ENCODE measurements at places on chromosomes 7 and 10. TPM values are rescaled to one million over a fixed set of nuclear protein-coding genes. Genes with fewer than 3 reads are reported as not detected.

PRPS1L1 gene
- not detected for total RNA-seq

MRLN gene
- total RNA-seq = not detected

TBXAS1 gene
- total RNA-seq = 1.2 TPM

HGF gene
- 80.7 TPM for total RNA-seq

FAM25A gene
- total RNA-seq = not detected

SP8 gene
- not detected for total RNA-seq

HKDC1 gene
- total RNA-seq = under 0.01 TPM

AMZ1 gene
- total RNA-seq = 1.3 TPM

CFAP46 gene
- total RNA-seq = 1.5 TPM

DNAH11 gene
- total RNA-seq = under 0.01 TPM

LRRC18 gene
- under 0.01 TPM for total RNA-seq

VSTM2A gene
- not detected for total RNA-seq

CYP2C9 gene
- total RNA-seq = not detected

CPED1 gene
- 122 TPM for total RNA-seq

VGF gene
- 0.87 TPM for total RNA-seq

DOCK4 gene
- total RNA-seq = 29.5 TPM

CLIP2 gene
- total RNA-seq = 120 TPM

ZNF425 gene
- 7.4 TPM for total RNA-seq

PNLIP gene
- not detected for total RNA-seq

NPY gene
- not detected for total RNA-seq

CALML3 gene
- total RNA-seq = not detected

TFAM gene
- 19.1 TPM for total RNA-seq

MYL10 gene
- not detected for total RNA-seq

NME8 gene
- total RNA-seq = not detected

BHLHA15 gene
- not detected for total RNA-seq

MKLN1 gene
- total RNA-seq = 47.6 TPM

ACBD5 gene
- total RNA-seq = 20.7 TPM

ATRNL1 gene
- total RNA-seq = 0.66 TPM

PRKG1 gene
- 50.4 TPM for total RNA-seq

MALRD1 gene
- 1.0 TPM for total RNA-seq

CNTNAP2 gene
- total RNA-seq = 0.15 TPM

TMEM140 gene
- total RNA-seq = 14.1 TPM
